ENCODE measurements at places on chromosomes 12 and 14. TPM values are rescaled to one million over a fixed set of nuclear protein-coding genes. Genes with fewer than 3 reads are reported as not detected.

RNU4-1 gene
- total RNA-seq = 4,497 TPM

GRCh38 chr12:24378548-24379407, 429.3 kb upstream of the SOX5 start:
- no peak for DNase-seq

KRT85 gene
- not detected for total RNA-seq

LRP1-AS gene
- not detected for total RNA-seq

GRCh38 chr14:100828031-100828769, 2.3 kb downstream of the MEG3 start:
- DNase-seq = no peak

SLC2A14 gene
- total RNA-seq = 1.8 TPM

- no peak for DNase-seq
Measured at GRCh38 chr14:32417956-32418552, 89.0 kb downstream of the AKAP6 start.

PARPBP gene
- 31.9 TPM for total RNA-seq

- no peak for DNase-seq
Measured at GRCh38 chr12:24591079-24591626, 357.7 kb downstream of the BCAT1 start.

GRCh38 chr12:113782873-113783272, 183.3 kb downstream of the RBM19 start:
- no peak for DNase-seq

EID3 gene
- 3.0 TPM for total RNA-seq

Data from neural crest cell (in vitro differentiated cells).